Activated CD4-positive, CD25-positive, alpha-beta regulatory T cell (primary cell): ENCODE measurements at places on chromosomes 5 and 9.

DNA sequence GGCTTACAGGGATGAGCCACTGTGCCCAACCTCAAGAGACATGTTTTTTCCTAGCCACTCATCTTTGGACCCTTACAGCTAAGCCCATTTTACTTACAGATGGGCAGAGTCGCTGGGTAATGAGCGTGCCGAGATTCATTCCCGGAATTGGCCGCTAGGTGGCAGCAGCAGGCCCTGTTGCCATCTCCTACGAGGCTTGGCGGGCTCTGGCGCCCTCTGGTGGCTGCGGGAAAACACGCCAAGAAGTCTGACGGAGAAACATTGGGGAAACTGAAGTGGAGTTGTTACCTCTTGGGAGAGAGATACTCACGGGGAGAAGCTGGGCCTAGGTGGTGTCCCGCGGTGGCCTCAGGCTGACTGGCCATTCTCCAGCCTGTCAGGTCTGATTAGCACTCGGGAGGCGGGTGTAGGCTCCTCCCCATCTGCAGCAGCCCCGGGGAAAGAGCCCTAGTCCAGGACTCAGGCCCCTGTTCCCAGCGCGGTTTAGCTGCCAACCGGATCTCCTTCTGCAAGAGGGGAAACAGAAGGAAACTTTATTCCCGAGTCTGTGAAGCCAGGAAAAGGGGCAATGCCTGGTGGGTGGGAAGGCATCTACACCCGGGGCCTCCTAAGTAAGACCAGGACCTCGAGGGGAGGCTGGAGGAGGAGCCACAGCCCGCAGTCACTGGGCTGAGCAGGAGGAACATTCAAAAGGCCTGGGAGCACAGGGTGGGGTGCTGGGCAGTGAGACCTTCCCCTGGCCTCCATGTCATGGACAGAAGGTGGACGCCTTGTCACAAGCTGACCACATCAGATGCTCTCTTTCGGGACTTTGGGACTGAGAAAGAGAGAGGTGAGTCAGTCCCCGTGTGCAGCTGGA lies 9.7 kb downstream of the PTGES2 start:
- DNase-seq, result peak; percentile 99

DNA sequence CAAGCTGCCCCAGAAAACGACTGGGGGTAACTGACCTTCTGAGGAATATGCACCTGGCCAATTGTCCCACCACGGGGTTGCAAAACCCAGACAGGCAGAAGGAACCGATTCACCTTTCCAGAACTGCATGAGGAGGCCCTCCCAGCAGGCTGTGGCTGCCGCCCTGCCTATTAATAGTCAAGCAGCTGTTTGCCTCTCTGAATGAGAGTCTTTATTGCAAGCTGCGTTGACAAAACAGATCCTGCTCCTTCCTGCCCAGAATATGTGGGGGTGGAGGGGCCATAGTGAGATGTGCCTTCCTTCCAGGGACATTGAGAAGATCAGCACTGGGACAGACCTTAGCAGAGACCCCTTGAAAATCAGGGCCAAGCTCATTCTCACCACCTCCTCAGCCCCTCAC lies 18.3 kb upstream of the TCOF1 start:
- DNase-seq, result no peak

- DNase-seq, result no peak
These were observed 8.8 kb downstream of the GRIN1 start for GRCh38 chr9:137147793-137148160.

DNA sequence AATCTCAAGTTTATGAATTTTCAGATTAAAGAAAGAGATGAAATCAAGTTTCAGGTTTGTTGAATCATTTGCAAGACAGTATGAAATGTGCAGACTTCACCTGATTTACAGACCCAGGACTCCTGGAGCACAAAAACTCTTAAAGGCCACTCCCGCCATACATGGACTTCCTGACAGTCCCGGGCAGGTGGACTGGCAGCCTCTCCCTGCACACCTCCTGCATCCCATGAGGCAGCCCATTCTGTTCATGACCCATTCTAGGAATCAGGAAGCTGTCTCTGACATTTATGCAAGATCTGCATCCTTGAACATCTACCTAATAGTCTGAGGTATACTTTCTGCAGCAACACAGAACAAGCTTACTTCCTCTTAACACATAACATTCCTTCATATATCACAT lies 5.9 kb downstream of the DDX31 start:
- no peak for DNase-seq

- DNase-seq, result no peak
These were observed 223.0 kb upstream of the NUDT12 start for GRCh38 chr5:103785569-103785968.

- no peak for DNase-seq
These were observed 36.4 kb downstream of the SLC28A3 start for GRCh38 chr9:84304166-84304565.

DNA sequence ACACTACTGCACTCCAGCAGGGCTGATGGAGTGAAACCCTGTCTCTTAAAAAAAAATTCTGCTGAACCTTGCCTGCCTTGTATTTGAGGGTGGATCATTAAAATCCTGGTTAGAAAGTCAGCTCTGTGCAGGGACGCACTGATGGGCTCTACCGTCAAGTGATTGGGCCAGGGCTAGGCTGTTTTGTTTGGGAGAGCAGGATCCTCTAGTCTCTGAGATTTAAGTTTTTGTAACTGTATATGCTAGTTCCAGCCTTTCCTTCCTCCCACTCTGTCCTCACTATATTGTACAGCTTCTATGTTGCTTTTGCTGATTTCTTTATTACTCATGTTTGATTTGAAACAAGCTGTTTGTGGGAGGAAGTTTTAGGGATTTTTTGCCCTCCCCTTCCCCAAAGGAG lies 11.5 kb downstream of the DDX4 start:
- DNase-seq, result no peak
